ENCODE measurements at places on chromosomes 12 and 14.

DNA sequence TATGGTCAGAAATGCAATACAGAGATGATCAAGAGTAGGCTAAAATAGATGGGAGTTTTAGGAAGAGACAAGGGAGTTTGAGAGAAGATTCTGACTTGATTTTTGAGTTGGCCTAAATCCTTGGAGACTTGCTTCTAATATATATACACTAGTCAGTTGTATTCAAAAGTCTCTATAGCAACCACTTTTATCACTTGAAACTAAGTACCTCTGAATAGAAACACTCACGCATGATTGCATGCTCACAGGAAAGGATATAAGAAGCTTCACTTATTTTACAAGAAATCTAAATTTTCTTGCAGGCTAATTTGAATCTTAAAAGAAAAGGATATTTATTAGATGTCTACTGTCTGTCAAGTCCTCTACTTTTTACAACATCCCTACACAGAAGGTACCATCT is 316.8 kb downstream of the SNAPC1 start:
- no peak for DNase-seq

GRCh38 chr12:119902084-119902509 is 25.0 kb upstream of the CIT start:
- peak; percentile 37 for DNase-seq

GRCh38 chr14:55117803-55118441 is 11.1 kb upstream of the LGALS3 start:
- no peak for DNase-seq

DNA sequence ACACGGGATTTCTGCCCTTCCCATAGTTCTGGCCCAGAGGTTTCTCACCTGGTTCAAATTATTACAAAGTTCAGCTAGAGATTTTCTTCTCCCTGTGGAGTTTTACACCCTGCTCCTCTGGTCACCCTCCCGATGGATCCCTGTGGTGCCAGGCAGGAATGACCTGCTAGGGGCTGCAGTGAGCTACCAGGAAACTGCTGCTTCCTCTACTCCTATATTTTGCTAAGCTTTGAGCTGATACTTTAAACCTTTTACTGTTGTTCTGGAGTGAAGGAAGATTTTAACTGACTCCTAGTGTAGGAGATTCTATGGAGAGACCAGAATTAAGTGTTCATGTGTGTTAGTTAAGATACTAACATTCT is 30.4 kb upstream of the LRIG3 start:
- DNase-seq: no peak

- DNase-seq: no peak
Observed at GRCh38 chr12:48788854-48789775, at the start of gene ADCY6. Gene ADCY6, minus strand, starts transcription at chr12:48789089. Its CDS starts 5,655 bp downstream, at chr12:48783434.
